Right lobe of liver (tissue), 6 donors: ENCODE measurements at places on chromosomes 2 and 18. TPM values are rescaled to one million over a fixed set of nuclear protein-coding genes. Genes with fewer than 3 reads are reported as not detected.
A peak's percentile ranks its signal among the peaks of the same experiment; 100 is the strongest.

DNA sequence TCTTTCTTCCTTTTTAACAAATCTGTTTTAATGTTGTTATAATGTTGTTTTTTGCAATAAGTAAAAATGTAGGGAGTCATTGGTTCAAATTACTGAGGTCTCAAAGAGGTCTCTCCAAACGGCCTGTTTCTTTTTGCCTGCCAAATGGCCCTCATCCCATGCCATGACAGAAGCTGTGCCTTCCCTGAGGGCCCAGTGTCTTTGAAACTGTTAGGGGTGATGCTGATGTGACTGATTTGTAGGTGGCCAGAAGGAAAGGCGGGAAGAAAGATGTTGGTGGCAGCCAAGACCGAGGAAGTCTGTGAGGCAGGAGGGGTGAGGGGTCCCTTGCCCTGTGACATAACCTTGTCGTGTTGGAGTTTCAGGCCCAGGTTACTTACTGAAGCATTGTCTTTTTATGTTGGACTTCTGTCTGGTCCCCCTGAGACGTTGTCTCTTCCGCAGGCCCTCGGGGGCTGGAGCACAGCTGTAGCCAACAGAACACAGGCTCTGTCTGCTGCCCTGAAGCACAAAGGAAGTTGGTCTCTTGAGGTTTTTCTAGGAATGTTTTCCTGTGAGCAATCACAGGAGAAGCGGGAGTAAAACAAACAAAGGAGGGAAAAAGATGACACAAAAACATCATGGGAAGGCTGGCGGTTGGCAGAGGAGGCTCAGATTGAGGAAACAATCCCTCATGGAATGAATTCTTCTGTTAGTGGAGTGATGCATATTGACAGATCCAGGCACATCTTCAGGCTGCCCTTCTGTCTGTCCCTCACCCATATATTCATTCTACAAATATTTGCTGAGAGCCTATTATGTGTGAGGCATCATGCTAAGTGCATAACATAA, 4.9 kb upstream of the ST3GAL5 start:
- no peak overlapping the region for H3K27ac ChIP-seq
- no peaks in the 10 kb centered on the region for H3K27me3 ChIP-seq
- no peaks in the 10 kb centered on the region for H3K36me3 ChIP-seq
- no peak for DNase-seq
- H3K4me1 ChIP-seq, result no peaks in the 10 kb centered on the region

GRCh38 chr2:189115126-189115525, 64.4 kb downstream of the COL5A2 start:
- no peaks in the 10 kb centered on the region for H3K36me3 ChIP-seq
- no peak overlapping the region for H3K27ac ChIP-seq
- H3K27me3 ChIP-seq, result no peaks in the 10 kb centered on the region
- DNase-seq, result no peak
- H3K4me3 ChIP-seq, result no peak overlapping the region
- H3K4me1 ChIP-seq, result peaks cover 15% of the 10 kb centered on the region

DNA sequence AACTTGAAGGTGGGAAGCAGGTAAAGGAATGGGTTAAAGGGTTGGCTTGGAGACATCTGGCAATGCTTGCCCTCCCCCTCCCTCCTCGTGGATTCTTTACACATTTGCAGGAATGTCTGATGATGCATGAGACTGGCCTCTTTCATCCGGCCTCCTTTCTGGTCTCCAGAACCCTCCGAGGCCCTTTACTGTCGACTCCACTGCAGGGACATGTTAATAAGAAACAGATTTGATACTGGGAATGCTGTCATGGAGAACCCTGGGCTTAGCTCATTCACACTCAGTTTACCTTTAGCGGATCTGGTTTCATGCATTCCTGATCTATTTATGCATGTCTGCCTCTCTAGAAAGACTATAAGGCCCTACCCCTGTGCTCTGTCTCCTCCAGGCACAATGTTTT, 238.7 kb downstream of the TGIF1 start:
- no peak overlapping the region for H3K4me3 ChIP-seq
- H3K27ac ChIP-seq, result no peak overlapping the region
- no peak for DNase-seq
- no peaks in the 10 kb centered on the region for H3K27me3 ChIP-seq
- peaks cover 7% of the 10 kb centered on the region for H3K4me1 ChIP-seq
- no peaks in the 10 kb centered on the region for H3K36me3 ChIP-seq

The NEB gene
- 1.3 TPM for total RNA-seq

DNA sequence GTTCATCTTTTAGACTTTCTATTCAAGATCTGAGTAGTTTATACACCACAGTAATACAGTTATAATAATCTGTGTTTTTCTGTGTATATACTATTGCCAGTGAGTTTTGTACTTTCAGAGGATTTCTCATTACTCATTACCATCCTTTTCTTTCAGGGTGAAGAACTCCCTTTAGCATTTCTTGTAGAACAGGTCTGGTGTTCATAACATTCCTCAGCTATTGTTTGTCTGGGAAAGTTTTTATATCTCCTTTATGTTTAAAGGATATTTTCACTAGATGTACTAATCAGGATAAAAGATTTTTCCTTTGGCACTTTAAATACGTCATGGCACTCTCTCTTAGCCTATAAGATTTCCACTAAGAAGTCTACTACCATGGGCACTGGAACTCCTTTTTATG, 705.5 kb downstream of the SLC4A3 start:
- H3K27me3 ChIP-seq, result no peaks in the 10 kb centered on the region
- no peak overlapping the region for H3K4me3 ChIP-seq
- no peak for DNase-seq
- no peaks in the 10 kb centered on the region for H3K36me3 ChIP-seq

DNA sequence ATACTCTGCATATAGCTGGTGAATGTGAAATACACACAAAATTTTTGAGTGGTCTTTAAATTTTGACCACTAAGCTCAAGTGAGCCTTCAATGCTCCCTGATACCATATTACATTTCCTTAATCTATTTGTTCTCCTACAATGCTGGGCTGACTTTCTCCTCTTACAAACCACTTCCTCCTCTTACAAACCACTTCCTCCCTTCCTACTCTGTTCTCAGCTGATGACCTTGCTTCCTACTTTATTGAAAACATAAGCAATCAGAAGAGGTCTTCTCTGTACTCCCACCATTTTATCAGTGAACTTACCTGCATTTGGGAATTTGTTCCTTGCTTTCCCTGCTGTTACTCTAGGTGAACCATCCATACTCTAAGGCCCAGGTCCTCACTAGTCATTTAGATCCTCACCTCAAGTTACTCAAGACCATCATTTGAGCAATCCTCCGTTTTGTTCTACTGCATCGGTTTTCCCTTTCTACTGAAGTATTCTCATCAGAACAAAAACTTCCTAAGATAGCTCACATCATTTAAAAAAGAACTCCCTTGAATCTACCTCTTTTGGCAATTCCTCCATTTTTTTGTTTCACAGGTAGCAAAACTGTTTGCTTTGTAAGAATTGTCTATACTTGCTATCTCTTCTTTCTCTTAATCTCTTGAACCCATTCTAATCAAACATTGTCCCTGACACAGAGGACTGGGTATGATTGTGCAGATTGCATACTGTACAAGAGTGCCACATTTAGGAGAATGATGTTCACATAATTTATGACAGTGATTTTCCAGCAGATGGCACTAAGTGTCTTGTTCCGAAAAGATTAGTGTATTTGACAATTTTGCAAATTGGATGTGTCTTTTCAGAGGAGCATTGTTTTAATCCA, 96.5 kb downstream of the EPB41L5 start:
- no peak overlapping the region for H3K27ac ChIP-seq
- peaks cover 11% of the 10 kb centered on the region for H3K4me1 ChIP-seq
- no peaks in the 10 kb centered on the region for H3K27me3 ChIP-seq

- no peaks in the 10 kb centered on the region for H3K36me3 ChIP-seq
- peak overlapping the region; percentile 34 for H3K4me3 ChIP-seq
- H3K4me1 ChIP-seq, result no peaks in the 10 kb centered on the region
- H3K27ac ChIP-seq, result peak overlapping the region; percentile 43
These were observed 716 bp upstream of the SLC39A10 start for GRCh38 chr2:195656161-195656858.

DNA sequence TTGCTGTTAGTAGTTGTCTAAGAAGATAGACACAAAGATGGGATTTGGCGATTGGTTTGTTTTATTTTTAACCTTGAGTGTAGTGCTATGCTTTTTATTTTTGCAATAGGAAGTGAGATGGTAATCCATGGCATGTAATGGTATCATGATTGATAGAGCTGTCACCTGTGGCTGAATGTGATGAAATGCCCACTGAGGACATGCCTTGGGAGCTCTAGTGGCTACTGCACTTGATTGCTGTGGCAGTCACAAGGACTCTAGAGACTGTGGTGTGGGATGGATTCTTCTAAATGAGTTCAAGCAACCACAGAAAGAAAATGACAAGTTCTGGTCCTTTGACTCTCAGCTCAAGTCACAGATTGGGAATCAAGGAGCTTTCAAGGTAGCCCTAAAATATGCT, 139.4 kb downstream of the CYRIA start:
- H3K36me3 ChIP-seq, result no peaks in the 10 kb centered on the region
- no peak overlapping the region for H3K4me3 ChIP-seq
- H3K27ac ChIP-seq, result no peak overlapping the region
- H3K4me1 ChIP-seq, result no peaks in the 10 kb centered on the region
- no peak for DNase-seq

The DSC2 gene
- total RNA-seq, result 6.9 TPM

GRCh38 chr2:198096002-198096401, 291.6 kb downstream of the PLCL1 start:
- no peaks in the 10 kb centered on the region for H3K27me3 ChIP-seq
- H3K27ac ChIP-seq, result no peak overlapping the region
- DNase-seq, result no peak
- H3K4me3 ChIP-seq, result no peak overlapping the region
- no peaks in the 10 kb centered on the region for H3K36me3 ChIP-seq

The TANC1 gene
- 10.9 TPM for total RNA-seq

GRCh38 chr2:122660786-122661634, 905.6 kb downstream of the TSN start:
- no peaks in the 10 kb centered on the region for H3K27me3 ChIP-seq
- H3K4me1 ChIP-seq, result no peaks in the 10 kb centered on the region
- H3K4me3 ChIP-seq, result no peak overlapping the region
- no peak for DNase-seq
- no peak overlapping the region for H3K27ac ChIP-seq
- H3K36me3 ChIP-seq, result no peaks in the 10 kb centered on the region

The DCDC2C gene
- total RNA-seq, result not detected

- no peaks in the 10 kb centered on the region for H3K4me1 ChIP-seq
- DNase-seq, result no peak
- no peaks in the 10 kb centered on the region for H3K27me3 ChIP-seq
These were observed 6.3 kb downstream of the HRH4 start for GRCh38 chr18:24466771-24467170.

GRCh38 chr2:150856596-150857281, 369.3 kb upstream of the RND3 start:
- no peaks in the 10 kb centered on the region for H3K27me3 ChIP-seq
- no peaks in the 10 kb centered on the region for H3K36me3 ChIP-seq
- H3K4me1 ChIP-seq, result no peaks in the 10 kb centered on the region
- no peak overlapping the region for H3K4me3 ChIP-seq
- DNase-seq, result no peak

GRCh38 chr2:223996391-223996790, 39.1 kb downstream of the MRPL44 start:
- no peak for DNase-seq
- no peak overlapping the region for H3K4me3 ChIP-seq
- no peaks in the 10 kb centered on the region for H3K36me3 ChIP-seq
- H3K27ac ChIP-seq, result no peak overlapping the region
- no peaks in the 10 kb centered on the region for H3K27me3 ChIP-seq

DNA sequence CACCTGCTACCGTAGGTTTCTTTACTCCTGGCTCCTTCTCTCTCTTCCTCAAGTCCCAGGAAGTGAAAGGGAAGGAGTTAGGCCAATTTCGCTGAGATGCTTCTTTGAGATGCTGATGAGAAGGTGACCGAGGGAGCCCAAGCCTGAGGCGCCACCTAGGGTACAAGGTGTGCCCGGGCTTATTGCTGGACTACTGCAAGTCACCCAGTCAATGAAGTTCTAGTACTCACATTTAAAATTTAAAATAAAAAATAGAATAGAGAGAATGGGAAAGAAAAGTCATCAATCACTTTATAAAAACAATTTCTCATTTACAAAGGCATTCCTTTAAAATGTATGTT, 45.3 kb downstream of the ACAA2 start:
- H3K4me3 ChIP-seq, result no peak overlapping the region
- peak; percentile 68 for DNase-seq
- no peak overlapping the region for H3K27ac ChIP-seq
- peaks cover 11% of the 10 kb centered on the region for H3K4me1 ChIP-seq
- no peaks in the 10 kb centered on the region for H3K27me3 ChIP-seq

The VSNL1 gene
- 4.8 TPM for total RNA-seq

DNA sequence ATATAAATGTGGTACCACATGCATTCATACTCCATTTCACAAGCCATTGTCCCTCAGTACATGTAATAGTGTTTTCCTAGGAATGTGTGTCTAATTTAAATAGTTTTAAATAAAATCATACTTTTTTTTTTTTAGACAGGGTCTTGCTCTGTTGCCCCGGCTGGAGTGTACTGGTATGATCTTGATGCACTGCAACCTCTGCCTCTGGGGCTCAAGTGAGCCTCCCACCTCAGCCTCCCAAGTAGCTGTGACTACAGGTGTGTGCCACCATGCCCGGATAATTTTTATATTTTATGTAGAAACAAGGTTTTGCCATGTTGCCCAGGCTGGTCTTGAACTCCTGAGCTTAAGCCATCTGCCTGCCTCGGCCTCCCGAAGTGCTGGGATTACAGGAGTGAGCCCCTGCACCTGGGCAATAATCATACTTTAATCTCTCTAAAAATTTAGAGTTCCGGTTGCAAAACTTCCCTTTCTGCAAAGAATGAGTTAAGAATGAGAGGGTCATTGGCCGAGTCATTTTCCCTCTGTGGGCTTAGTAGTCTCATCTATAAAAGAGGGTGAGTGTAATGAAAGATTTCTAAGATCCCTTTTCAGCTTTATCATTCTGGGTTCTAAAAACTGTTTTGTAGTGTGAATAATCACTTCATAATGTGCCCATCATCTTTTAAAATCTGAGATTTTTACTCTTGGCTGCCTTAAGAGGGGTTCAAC, 116.0 kb upstream of the PELI1 start:
- no peaks in the 10 kb centered on the region for H3K27me3 ChIP-seq
- DNase-seq, result no peak
- no peaks in the 10 kb centered on the region for H3K36me3 ChIP-seq
- H3K27ac ChIP-seq, result peak overlapping the region; percentile 78
- H3K4me3 ChIP-seq, result no peak overlapping the region

DNA sequence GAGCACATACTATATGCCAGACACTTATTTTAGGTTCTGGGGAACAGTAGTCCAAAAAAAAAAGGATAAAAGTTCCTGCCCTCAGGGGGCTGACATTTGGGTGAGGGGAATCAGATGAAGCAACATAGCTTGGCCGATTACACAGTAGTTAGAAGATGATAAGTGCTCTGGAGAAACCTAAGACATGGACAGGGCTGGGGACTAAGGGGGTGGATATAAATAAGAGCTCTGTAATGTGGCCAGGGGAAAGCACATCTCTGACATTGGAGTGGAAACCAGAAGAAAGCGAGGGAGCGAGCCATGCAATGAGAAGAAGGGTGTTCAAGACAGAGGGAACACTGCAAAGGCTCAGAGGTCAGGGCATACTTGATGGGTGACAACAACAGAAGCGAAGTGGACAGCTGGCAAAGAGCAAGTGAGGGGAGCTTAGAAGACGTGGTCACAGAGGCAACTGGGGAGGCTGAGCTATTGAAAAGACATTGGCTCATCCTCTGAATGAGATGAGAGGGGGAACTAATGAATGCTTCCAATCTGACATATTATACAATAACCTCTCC, 11.4 kb downstream of the TMEM182 start:
- H3K4me3 ChIP-seq, result no peak overlapping the region
- H3K4me1 ChIP-seq, result no peaks in the 10 kb centered on the region
- no peak overlapping the region for H3K27ac ChIP-seq
- no peak for DNase-seq

GRCh38 chr2:31238126-31238905, 4.4 kb downstream of the EHD3 start:
- no peaks in the 10 kb centered on the region for H3K36me3 ChIP-seq
- H3K27me3 ChIP-seq, result no peaks in the 10 kb centered on the region
- DNase-seq, result no peak
